Activated CD4-positive, CD25-positive, alpha-beta regulatory T cell treated with anti-CD3 and anti-CD28 coated beads, Interleukin-2, amount 50 U/mL, for 24 hours (primary cell): ENCODE measurements at places on chromosomes 5 and 9.

DNA sequence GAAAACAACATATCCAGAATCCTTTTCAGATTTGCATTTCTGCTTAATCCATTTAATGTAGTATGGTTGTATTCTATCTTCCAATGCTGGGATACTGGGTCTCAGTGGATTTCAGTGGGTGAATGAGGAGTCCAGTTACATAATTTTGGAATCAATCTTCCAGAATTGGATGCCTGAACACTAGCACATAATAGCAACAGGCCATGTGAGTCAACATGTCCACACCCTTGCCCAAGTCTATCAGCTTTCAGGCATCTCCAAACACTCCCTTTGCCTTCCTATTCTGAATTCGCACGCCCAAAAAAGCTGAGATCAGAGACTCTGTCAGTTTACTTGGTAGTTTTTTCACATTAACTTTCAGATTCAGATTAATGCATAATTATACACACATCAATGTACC lies 202.6 kb downstream of the TSSK1B start:
- ATAC-seq = no peak

GRCh38 chr9:18976709-18977531 lies 56.1 kb downstream of the SAXO1 start:
- ATAC-seq = no peak

GRCh38 chr9:86601697-86602096 lies 247.5 kb upstream of the TUT7 start:
- no peak for ATAC-seq

DNA sequence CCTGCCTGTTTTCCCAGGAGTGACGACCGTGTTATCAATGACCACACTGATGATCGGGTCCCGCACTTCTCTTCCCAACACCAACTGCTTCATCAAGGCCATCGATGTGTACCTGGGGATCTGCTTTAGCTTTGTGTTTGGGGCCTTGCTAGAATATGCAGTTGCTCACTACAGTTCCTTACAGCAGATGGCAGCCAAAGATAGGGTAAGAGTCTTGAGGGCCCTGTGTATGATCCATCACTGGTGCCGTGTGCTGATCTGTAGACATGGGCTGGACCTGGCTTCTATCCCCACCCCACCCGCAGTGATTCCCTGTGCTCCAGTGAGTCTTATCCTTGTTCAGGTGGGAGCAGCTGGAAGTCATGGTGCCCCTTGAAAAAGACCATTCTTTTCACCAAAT lies 26.0 kb downstream of the GABRP start:
- ATAC-seq = no peak
